A549 treated with CpdA at 1 μM for 4 hours (cell line): ENCODE measurements at places on chromosomes 7 and 10. TPM values are rescaled to one million over a fixed set of nuclear protein-coding genes. Genes with fewer than 3 reads are reported as not detected.

GPNMB gene
- total RNA-seq, result 1.9 to 2.3 TPM (median 2.0 TPM) in 5 replicates

PTPN20 gene
- total RNA-seq, result 4.0 to 5.3 TPM (median 4.5 TPM) in 5 replicates

TUBAL3 gene
- total RNA-seq, result 0.24 to 0.49 TPM (median 0.31 TPM) in 5 replicates

ITGB8 gene
- total RNA-seq, result 0.65 to 1.1 TPM (median 0.83 TPM) in 5 replicates

GATA3 gene
- total RNA-seq, result 6.0 to 7.2 TPM (median 6.5 TPM) in 5 replicates

DDC gene
- total RNA-seq, result 0.77 to 1.6 TPM (median 1.2 TPM) in 5 replicates

WEE2 gene
- 0.03 TPM in 1 of 5 replicates, not detected in the others for total RNA-seq

DOCK4 gene
- total RNA-seq, result 4.1 to 7.4 TPM (median 5.6 TPM) in 5 replicates
